ENCODE measurements at places on chromosomes 1 and 21.

GRCh38 chr1:62111084-62111483, 83.6 kb upstream of the L1TD1 start:
- DNase-seq, result no peak

- DNase-seq, result no peak
Observed at GRCh38 chr1:161083748-161084596, 5.4 kb downstream of the NECTIN4 start.

- peak; percentile 77 for DNase-seq
Observed at GRCh38 chr1:219629296-219629880, 16.5 kb upstream of the ZC3H11B start.

DNA sequence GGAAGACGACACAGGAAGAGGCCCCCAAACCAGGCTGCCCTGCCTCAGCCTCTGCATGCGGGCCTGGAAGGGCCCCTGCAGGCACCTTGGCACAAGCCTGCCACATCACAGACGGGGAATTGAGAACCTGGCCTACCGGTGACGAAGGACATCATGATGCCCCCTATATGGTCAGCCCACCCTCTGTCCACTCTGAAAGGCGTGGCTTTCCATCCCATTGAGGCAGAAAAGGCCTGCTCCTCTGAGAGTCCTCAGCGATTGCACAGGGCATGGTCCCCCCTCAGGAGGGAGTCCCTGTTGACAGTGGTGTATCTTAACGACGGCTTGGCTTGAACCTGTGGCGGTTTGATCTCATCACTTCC, 11.4 kb downstream of the KRTAP10-1 start:
- DNase-seq, result no peak

- no peak for DNase-seq
Observed at GRCh38 chr1:192350356-192350755, 33.6 kb downstream of the RGS21 start.

GRCh38 chr1:43821471-43821870, 112.1 kb upstream of the ARTN start:
- no peak for DNase-seq

GRCh38 chr1:167126811-167127210, 32.9 kb downstream of the STYXL2 start:
- no peak for DNase-seq

GRCh38 chr1:200221614-200222282, 188.1 kb downstream of the ZNF281 start:
- no peak for DNase-seq

- DNase-seq, result no peak
Observed at GRCh38 chr1:242847390-242847993, 323.0 kb upstream of the PLD5 start.

- no peak for DNase-seq
Observed at GRCh38 chr1:245939756-245940345, 567.2 kb downstream of the SMYD3 start.

- no peak for DNase-seq
Observed at GRCh38 chr1:168372861-168373371, 92.2 kb downstream of the TBX19 start.

GRCh38 chr21:23014021-23014420, 2015.8 kb downstream of the NCAM2 start:
- no peak for DNase-seq

GRCh38 chr1:230544758-230545157, 97.5 kb upstream of the COG2 start:
- DNase-seq, result no peak

- DNase-seq, result peak; percentile 85
Observed at GRCh38 chr1:59029411-59030167, 245.7 kb upstream of the JUN start.

GRCh38 chr1:173117108-173117633, 66.4 kb upstream of the TNFSF18 start:
- DNase-seq, result peak; percentile 80

- DNase-seq, result no peak
Observed at GRCh38 chr21:44357064-44357837, 3.8 kb downstream of the TRPM2 start.

DNA sequence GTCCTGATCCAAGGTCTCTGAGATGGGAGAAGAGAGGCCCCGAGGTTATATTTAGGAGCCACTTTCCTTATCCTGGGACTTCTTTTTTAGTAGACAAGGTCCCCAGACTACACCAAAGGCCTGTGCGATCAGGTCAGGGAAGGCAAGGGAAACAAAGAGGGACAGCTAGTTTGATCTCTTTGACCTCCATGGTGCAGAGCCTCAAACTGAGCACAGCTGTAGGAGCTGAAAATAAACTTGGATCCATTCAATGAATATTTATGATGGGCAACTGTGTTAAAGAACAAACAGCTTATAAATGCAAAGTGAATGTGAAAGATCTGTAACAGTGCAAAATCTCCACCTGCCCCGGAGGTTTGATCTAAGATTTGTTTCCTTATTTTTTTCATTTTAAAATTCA, 256.6 kb downstream of the DYRK1A start:
- no peak for DNase-seq

DNA sequence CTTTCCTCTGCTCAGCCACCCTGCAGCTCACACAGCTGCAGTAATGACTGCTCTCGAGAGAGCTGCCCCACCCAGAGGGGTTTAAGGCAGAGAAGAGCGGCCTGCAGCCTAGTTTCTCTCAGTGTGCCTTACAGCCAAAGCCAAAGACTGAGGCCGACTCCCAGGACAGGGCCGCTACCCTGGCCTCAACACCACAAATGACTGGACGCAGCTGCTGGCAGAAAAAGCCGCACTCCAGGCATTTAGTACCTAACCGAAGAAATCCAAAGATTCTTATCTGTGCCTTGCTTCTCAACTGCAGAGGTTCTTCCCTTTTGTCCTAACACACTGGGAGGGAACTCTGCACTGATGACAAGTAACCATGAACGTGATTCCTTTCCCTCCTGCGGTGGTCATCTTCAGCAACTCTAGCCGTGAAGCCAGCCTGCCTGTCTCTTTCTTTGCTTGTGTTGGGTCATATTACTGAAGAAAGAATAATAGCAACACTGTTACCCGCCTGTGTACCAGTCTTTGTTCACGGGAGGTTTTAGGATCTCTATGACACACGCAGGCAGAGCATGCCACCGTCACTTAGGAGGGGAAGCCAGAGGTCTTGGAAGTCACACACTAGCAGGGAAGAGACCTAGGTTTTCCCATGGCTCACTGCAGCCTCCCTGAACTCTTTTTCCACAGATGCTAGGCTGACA, 202.7 kb downstream of the RHOU start:
- DNase-seq, result no peak

DNA sequence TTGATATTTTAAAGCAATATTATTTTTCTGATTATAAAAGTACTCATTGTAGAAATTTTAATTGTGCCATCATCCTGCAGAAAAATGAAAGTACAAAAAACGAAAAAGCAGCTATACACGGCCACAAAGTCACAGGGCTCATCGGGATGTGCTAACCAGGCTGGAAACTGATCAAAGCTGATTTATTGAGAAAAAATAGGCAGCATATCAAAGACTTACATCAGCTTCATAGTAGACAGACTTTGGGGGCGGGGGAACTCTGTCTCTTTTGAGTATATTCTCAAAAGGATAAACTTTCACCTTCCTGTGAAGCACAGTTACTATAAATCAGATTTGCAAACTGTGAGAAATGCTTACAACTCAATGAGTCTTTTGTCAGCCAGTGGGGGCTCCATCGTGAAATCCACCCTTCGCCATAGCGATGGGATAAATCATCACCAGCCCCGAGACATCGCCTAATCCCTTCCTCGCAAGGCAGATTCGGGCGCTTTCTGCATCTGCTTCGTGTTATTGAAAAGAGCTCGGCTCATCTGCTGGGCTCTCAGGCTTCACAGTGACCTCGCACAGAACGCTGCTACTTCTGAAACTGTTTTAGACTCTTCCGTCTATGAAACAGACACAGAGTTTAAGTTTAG, 69.2 kb upstream of the ERG start:
- DNase-seq, result no peak

DNA sequence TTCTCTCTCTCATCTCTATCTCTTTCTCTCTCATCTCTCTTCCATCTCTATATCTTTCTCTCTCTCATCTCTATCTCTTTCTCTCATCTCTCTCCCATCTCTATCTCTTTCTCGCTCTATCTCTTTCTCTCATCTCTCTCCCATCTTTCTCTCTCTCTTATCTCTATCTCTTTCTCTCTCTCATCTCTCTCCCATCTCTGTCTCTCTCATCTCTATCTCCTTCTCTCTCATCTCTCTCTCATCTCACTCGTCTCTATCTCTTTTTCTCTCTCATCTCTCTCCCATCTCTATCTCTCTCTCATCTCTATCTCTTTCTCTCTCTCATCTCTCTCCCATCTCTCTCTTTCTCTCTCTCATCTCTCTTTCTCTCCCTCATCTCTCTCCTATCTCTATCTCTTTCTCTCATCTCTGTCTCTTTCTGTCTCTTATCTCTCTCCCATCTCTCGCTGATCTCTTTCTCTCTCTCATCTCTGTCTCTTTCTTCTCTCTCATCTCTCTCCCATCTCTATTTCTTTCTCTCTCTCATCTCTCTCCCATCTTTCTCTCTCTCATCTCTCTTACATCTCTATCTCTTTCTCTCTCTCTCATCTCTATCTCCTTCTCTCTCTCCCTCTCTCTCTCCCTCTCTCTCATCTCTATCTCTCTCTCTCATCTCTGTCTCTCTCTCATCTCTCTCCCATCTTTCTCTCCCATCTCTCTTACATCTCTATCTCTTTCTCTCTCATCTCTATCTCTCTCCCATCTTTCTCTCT, 388.7 kb downstream of the NPHP4 start:
- no peak for DNase-seq

DNA sequence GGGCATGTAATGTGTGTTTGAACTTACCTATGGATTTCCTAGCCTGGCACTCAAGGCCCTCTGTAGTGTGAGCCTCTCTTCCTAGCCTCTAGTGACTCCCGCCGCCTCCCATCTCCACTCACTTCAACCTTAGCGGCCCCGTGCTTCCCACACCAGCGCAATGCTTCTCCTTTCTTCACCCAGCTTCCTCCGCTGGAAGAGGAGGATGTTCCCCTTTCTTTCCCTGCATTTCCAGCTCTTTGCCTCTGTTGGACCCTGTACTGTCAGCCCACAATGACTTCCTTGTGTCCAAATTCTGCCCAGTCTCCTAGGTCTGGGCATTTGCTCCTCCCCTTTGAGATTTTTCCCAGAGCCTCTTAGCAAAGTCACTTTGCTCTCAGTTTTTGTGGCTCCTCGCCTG, 138.1 kb upstream of the IRF2BP2 start:
- peak; percentile 53 for DNase-seq

DNA sequence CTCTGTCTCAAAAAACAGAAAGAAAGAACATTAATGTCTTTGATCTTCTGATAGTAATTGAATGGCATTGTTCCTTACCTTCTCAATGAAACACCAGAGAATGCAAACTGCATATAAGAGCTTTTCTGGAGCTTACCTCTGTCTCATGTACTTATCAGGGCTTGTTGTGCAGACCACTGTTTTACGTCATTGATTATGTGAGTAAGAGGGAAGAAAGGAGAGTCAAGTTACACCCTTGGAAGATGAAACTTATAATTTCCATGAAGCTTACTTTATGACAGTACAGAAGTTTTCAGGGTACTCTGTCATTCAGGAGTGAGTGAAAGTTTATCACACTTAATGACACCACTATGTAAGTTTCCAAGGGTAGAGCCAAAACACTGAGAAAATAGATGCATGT, 49.0 kb upstream of the MAB21L3 start:
- no peak for DNase-seq

DNA sequence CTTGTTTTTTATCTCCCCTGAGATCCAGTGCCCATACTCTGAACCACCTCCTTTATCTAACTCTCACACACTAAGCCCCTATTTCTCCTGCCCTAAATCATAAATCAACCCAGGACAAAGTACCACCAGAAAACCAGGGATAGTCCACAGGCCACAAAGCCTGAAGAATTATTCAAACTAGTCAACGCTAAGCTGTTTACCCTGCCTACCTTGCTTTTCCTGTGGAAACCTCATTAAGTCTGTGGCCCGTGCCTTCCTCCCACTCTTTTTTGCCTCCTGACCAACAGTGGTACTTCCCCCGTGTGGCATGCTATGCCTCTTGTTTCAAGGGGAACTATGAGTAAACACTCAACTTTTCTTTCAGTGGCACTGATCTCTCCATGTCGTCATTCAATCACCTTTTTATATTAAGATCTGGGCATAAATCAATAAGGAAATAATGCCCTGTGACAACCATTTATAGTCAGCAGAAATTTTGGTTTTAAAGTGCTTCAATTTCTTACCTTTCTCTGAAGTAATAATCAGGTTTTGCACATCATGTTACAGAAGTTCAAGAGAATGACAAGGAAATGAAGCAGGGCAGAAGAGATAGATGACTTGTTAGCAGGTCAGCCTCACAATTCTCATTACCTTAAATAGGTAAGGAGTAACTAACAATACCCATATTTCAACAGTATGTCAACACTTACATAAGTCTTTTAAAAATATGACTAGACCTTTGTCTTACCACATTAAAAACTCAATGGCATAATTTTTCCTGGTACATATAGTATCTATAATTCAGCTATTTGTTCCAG, 32.1 kb downstream of the EYA3 start:
- peak; percentile 81 for DNase-seq

DNA sequence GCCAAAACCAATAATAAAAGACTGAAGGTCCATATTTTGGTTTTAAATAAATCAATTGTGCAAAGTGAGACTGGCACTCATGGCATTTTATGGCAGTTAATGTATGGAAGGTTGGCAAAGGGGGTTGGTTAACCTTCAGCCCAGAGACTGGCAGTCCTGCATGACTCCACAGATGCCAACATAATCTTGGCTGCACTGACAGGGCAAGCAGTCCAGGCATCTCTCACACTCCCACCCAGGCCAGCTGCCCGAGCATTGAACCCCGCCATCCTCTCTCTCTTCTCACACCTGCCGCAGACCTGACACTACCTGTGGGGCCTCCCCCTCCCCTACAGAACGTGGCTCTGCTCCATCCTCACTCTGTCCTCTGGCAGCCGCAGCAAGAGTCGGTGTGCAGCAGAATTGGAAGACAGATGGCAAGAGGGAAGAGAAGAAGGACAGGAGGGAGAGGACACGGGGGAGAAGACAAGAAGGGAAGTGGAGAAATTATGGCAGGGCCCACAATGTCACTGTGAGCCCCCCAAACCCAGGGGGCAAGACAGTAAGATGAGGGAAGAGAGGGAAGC, 43.7 kb downstream of the ITPKB start:
- no peak for DNase-seq

DNA sequence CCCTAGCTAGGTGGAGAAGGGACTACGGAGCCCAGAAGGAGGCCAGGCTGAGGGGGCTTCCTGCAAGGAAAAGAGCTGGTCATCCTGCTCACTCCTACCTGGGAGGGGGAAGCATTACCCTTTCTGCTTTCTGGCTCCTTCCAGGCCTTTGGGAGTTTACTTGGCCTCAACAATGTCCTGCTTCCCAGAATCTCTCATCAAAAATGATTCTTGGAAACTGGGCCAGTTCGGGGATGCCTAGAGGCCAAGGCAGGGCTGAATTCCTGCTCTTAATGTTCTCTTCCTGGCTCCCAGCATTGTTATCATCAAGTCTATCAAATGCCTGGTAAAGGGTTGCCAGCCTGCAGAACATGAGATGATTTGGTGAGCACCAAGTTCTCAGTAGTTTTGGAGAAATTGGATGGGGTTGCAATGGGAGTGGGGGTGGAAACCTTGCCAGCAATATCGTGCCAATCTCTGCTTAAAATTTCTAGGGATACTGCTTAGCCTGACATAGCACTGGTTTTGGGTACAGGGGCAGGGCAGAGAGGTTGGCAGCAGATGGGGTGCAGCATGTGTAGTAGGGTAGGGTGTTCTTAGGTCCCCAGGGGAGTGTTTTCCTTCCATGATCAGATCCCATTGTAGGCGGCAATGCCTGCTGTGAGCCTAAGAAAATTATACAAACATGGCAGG, 7.7 kb upstream of the PAFAH2 start:
- DNase-seq, result no peak
